PC-3 (cell line): ENCODE measurements at places on chromosomes 7 and 10.
A peak's percentile ranks its signal among the peaks of the same experiment; 100 is the strongest.

- no peak overlapping the region for H3K27ac ChIP-seq
- H3K4me3 ChIP-seq, result no peak overlapping the region
- H3K27me3 ChIP-seq, result no peaks in the 10 kb centered on the region
- DNase-seq, result no peak
- H3K4me1 ChIP-seq, result no peaks in the 10 kb centered on the region
- no peaks in the 10 kb centered on the region for H3K36me3 ChIP-seq
Measured at GRCh38 chr10:116371737-116372136, 47.5 kb downstream of the CCDC172 start.

- DNase-seq, result no peak
- peaks cover 17% of the 10 kb centered on the region for H3K4me1 ChIP-seq
- no peaks in the 10 kb centered on the region for H3K27me3 ChIP-seq
- no peak overlapping the region for H3K27ac ChIP-seq
- H3K4me3 ChIP-seq, result no peak overlapping the region
- no peaks in the 10 kb centered on the region for H3K36me3 ChIP-seq
Measured at GRCh38 chr7:47807756-47808155, 140.5 kb downstream of the PKD1L1 start.

DNA sequence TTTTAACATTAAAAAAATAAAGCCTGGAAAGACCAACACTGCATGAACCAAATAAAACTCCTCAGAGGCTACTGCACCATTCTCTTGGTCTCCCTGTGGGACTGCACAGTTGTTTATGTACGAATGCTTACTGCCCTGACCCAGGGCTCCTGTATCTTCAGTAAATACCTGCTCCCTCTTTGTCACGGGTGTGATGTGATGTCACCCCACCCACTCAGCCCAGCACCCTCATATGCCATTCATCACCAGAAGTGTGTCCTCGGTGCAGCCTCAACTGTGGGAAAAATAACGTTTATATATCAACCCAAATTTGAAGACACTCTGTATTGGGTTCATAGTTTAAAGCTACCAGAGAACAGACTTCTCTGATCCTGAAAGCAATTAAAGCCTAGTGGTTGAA, 14.0 kb upstream of the SH3PXD2A start:
- H3K36me3 ChIP-seq, result no peaks in the 10 kb centered on the region
- H3K27me3 ChIP-seq, result no peaks in the 10 kb centered on the region
- no peak overlapping the region for H3K4me3 ChIP-seq
- H3K4me1 ChIP-seq, result peaks cover 30% of the 10 kb centered on the region

GRCh38 chr7:91291902-91292301, 27.7 kb downstream of the FZD1 start:
- DNase-seq, result no peak
- no peaks in the 10 kb centered on the region; the same call in 1 of the 2 replicates for H3K4me1 ChIP-seq
- H3K27me3 ChIP-seq, result no peaks in the 10 kb centered on the region; the same call in 1 of the 2 replicates
- H3K36me3 ChIP-seq, result no peaks in the 10 kb centered on the region
- no peak overlapping the region for H3K4me3 ChIP-seq
- H3K27ac ChIP-seq, result no peak overlapping the region

DNA sequence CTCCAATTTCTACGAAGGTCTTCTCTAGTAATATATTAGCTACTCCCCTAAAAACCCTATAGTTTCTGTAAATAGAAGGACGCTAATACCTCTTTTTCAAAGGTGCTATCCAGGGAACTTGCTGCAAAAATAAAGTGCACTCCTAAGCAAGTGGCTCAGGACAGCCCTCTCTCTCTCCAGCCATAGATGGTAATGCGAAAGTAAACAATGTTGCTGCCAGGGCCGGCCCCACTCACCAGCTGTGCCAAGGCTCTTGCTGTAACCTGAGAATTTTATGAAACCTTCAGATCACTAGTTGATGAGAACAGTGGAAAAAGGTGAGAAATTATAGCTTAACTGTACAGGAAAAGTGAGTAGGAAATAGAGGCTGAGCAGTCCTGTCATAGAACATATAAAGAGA, 10.9 kb upstream of the TAS2R39 start:
- no peak overlapping the region for H3K27ac ChIP-seq
- H3K4me1 ChIP-seq, result peaks cover 3% of the 10 kb centered on the region; the same call in 1 of the 2 replicates
- peak; percentile 60 for DNase-seq
- peak overlapping the region; percentile 43 for H3K4me3 ChIP-seq

DNA sequence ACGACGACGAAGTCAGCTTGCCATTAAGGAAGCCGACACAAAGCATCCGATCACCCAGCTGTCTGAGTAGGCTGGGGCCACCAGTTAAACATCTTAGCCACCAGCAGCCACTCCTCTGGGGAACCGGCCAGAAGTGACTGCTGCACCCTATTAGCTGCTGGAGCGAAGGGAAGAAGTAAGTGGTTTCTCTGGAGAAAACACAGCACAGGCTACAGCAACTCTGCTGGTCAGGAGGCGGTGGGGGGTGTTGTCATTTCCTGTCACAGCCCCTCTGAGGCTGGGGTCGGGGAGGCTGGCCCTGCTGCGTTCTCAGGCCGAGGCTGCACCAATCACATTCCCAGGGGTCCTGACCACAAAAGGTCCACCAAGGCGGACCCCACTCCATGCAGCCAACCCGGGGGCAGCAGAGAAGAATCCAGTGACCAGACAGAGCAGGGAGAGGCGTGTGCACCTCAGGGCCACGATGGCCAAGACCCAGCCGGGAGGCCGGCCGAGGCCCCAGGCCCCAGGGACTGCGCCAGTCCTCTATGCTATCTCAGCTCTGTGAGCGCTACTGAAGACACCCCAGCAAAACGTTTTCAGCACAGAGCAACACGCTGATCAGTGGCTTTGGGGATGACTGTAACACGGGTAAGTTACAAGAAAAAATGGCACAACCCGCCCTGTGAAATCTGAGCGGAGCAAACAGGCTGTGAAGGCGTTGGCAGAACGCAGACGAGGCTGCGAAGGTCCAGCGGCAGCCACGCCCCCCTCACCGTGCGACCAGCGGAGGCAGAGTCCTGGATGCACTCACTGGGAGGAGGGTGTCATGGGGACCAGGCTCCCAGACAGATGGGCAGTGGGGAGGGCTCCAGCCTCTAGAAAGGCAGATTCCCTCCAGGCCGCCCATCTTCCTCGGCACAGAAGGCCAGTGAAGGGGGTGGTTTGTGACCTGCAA, 24.8 kb downstream of the STK32C start:
- no peak for DNase-seq
- no peaks in the 10 kb centered on the region for H3K27me3 ChIP-seq
- H3K4me3 ChIP-seq, result no peak overlapping the region
- H3K4me1 ChIP-seq, result no peaks in the 10 kb centered on the region
- H3K36me3 ChIP-seq, result no peaks in the 10 kb centered on the region

DNA sequence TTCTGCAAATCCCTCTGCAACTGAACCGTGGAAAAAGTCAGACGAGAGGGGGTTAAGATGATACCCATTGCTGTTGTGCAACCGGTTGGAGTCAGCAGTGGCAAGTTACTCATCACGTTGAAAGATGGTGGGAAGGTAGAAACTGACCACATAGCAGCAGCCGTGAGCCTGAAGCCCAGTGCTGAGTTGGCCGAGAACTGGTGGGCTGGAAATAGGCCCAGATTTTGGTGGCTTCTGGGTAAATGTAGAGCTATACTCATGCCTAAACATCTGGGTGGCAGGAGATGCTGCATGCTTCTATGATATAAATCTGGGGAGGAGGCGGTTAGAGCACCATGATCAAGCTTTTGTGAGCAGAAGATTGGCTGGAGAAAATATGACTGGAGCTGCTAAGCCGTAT, 78.6 kb downstream of the ARL5B start:
- H3K27ac ChIP-seq, result peak overlapping the region; percentile 97
- no peaks in the 10 kb centered on the region for H3K36me3 ChIP-seq
- no peak overlapping the region for H3K4me3 ChIP-seq
- H3K4me1 ChIP-seq, result peaks cover 27% of the 10 kb centered on the region

GRCh38 chr10:59885430-59886134, 20.8 kb downstream of the CCDC6 start:
- no peaks in the 10 kb centered on the region for H3K4me1 ChIP-seq
- no peaks in the 10 kb centered on the region for H3K27me3 ChIP-seq
- peaks cover 7% of the 10 kb centered on the region; the same call in 1 of the 2 replicates for H3K36me3 ChIP-seq
- H3K27ac ChIP-seq, result no peak overlapping the region
- H3K4me3 ChIP-seq, result no peak overlapping the region

DNA sequence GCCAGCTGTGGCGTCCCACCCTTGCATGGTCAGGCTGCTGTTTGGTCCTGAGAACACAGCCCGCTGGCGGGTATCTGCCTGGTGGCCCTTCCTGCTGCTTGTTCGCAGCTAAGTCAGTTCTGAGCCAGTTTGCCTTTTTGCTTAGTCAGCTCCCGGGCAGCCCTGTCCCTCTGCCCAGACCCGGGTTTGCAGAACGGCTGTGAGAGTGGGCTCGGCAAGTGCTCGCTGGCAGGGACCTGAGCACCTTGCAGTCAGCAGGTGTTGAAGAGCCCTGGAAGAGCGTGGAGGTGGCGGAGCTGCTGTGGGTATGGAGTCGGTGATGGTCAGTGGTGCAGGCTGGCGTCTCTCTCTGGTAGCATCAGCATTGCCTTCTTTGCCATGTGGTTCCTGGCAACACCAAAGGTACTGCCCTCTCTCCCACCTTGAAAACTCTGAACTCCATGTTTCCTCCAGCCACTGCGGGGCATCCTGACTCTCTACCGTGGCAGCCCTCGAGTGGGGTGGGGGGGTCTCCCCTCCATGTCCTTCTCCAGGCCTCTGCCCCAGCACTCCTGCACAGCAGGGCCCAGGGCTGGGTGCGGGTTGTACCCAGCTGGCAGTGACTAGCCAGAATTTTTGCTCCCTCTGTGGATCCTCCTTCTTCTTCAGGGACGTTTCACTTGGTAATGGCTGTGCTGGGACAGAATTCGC, 4.6 kb downstream of the INPP5A start:
- no peak overlapping the region for H3K4me3 ChIP-seq
- no peaks in the 10 kb centered on the region for H3K27me3 ChIP-seq
- H3K4me1 ChIP-seq, result peaks cover 28% of the 10 kb centered on the region
- H3K27ac ChIP-seq, result no peak overlapping the region
- H3K36me3 ChIP-seq, result no peaks in the 10 kb centered on the region
- DNase-seq, result no peak

- H3K4me3 ChIP-seq, result no peak overlapping the region
- no peak overlapping the region for H3K27ac ChIP-seq
- H3K27me3 ChIP-seq, result no peaks in the 10 kb centered on the region
- DNase-seq, result no peak
- peaks cover 5% of the 10 kb centered on the region for H3K4me1 ChIP-seq
- H3K36me3 ChIP-seq, result peaks cover 42% of the 10 kb centered on the region
Measured at GRCh38 chr7:65004575-65004974, 1.9 kb downstream of the ERV3-1 start.

DNA sequence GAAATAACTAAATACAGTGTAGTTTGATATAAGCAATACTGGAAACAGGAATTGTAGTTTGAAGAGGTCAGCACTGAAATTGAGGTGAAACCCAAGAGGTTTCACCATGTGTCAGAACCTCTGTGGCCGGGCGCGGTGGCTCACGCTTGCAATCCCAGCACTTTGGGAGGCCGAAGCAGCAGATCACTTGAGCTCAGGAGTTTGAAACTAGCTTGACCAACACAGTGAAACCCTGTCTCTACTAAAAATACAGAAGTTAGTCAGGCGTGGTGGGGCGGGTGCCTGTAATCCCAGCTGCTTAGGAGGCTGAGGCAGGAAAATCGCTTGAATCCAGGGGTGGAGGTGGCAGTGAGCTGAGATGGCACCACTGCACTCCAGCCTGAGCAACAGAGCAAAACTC, 13.7 kb downstream of the AHCYL2 start:
- DNase-seq, result no peak
- no peaks in the 10 kb centered on the region for H3K27me3 ChIP-seq
- no peaks in the 10 kb centered on the region for H3K36me3 ChIP-seq
- no peak overlapping the region for H3K4me3 ChIP-seq
- H3K27ac ChIP-seq, result no peak overlapping the region

GRCh38 chr10:26357203-26357602, 80.9 kb upstream of the APBB1IP start:
- no peak for DNase-seq
- no peak overlapping the region for H3K27ac ChIP-seq
- H3K4me1 ChIP-seq, result no peaks in the 10 kb centered on the region
- H3K4me3 ChIP-seq, result no peak overlapping the region
- H3K27me3 ChIP-seq, result 0 out of 2 replicates have a peak, but pooled peaks cover 2% of the 10 kb centered on the region
- no peaks in the 10 kb centered on the region for H3K36me3 ChIP-seq

DNA sequence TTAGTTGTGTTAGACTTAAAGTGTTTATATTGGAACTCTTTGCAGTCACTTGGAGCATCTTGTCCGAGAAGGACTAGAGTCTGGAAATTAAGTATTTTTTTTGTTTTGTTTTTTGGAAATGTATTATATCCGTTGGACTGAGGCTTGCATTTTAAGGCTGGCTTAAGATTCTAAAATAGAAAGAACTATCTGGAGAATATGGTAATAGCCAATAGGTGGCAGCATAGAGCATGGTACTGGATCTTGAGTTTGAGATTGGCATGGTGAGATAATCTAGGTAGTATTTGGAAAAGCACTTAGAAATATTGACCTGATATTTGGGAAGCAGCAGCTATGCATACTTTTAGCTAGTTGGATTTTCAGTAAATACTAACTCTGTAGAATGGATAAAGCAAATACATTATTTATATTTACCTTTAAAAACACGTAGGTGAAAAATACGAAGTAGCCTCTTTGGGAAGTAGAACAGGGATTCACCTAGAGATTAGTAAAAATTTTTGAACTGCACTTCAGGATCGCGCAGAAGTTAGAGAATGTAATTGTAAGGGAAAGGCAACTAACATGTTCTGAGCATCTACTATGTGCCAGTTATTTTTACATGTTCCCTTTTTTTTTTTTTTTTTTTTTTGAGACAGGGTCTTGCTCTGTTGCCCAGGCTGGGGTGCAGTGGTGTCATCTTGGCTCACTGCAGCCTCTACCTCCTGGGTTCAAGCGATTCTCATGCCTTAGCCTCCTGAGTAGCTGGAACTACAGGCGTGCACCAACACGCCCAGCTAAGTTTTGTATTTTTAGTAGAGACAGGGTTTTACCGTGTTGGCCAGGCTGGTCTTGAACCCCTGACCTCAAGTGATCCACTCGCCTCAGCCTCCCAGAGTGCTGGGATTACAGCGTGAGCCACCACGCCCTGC, 78.6 kb downstream of the LCOR start:
- peak; percentile 63 for DNase-seq
- H3K4me3 ChIP-seq, result no peak overlapping the region
- no peaks in the 10 kb centered on the region for H3K36me3 ChIP-seq
- H3K4me1 ChIP-seq, result 0 out of 2 replicates have a peak, but pooled peaks cover 6% of the 10 kb centered on the region
- no peak overlapping the region for H3K27ac ChIP-seq

DNA sequence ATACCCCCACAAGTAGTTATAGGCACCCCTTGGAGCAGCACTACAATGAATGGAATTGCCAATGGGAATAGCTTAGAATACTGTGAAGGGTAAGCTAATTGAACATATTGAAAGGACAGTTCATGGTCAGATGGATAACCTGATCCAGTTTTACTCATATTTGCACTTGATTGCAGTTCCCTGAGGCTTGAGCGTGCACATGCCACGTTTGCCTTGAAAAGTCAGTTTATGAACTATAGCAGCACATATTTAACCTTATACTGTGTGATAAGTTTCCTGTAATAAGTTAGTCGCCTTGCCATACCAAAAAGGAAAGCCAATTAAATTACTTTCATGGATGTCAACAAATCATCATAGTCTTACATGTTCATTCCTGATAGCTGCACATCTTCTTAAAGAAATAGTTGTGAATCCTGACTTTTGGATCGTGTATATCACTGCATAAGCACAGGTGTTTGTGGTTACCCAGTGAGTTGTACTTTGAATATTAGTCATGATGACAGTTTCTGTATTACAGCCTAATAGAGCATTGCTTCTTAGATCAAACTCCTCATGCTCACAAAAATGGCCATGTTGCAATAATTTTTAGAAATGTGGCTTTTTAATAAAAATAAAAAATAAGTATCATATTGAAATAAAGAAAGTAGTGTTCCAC, 21.6 kb downstream of the DNTT start:
- peaks cover 77% of the 10 kb centered on the region for H3K27me3 ChIP-seq
- H3K27ac ChIP-seq, result no peak overlapping the region
- DNase-seq, result no peak
- no peaks in the 10 kb centered on the region for H3K4me1 ChIP-seq
